ENCODE measurements at places on chromosomes 3 and 15.
A peak's percentile ranks its signal among the peaks of the same experiment; 100 is the strongest.

DNA sequence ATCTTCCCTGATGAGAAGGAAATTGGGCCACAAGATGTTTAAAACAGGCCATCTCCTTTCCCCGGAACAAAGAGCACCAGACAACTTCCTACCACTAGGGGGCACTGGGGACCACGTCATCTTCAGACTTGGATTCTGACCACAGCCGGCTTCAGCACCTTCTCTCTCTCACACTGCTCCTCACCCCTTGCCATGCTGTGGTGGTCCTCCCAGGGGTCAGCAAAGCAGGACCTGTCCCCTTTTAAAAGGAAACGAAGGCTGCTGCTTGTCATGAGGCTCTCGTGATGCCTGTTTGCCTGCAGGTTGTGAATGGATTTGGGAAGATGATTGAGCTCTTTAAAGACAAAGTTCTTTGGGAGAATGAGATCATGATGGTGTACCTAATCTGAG lies 16.2 kb downstream of the RFT1 start:
- DNase-seq: peak; percentile 20

DNA sequence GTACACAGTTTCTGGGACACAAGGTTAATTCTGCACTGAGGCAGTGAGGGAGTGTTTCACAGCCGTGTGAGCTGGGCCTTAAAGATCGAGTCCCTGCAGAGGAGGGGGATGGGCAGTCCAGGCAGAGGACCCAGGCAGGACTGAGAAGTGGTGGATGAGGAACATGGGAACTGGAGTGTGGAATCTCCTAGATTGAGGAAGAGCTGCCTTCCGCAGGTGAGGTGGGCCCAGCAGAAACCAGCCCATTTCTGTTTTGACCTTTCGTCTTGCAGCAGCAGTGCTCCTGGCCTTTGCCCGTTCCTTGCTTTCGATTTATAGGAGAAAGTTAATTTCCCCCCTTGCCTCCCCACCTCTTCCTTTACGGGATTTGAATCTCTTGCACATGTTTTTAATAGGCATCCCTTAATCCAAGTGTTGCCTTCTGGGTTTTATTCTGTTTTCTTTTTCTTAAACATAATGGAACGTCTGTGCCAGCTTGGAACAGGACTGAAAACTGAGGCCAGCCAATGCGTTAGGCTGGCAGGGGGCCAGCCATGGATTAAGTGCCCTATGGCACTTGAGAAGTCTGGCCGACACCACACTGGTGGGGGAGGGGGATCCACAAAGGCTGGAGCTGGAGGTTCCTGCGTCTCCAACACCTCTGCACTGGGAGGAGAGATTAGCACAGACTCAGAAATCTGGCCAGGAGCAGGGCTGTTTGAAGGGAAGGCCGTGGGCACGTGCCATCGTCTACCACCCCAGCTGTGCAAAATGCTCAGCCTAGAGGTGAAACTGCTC lies 78.1 kb downstream of the AAGAB start:
- DNase-seq: no peak

DNA sequence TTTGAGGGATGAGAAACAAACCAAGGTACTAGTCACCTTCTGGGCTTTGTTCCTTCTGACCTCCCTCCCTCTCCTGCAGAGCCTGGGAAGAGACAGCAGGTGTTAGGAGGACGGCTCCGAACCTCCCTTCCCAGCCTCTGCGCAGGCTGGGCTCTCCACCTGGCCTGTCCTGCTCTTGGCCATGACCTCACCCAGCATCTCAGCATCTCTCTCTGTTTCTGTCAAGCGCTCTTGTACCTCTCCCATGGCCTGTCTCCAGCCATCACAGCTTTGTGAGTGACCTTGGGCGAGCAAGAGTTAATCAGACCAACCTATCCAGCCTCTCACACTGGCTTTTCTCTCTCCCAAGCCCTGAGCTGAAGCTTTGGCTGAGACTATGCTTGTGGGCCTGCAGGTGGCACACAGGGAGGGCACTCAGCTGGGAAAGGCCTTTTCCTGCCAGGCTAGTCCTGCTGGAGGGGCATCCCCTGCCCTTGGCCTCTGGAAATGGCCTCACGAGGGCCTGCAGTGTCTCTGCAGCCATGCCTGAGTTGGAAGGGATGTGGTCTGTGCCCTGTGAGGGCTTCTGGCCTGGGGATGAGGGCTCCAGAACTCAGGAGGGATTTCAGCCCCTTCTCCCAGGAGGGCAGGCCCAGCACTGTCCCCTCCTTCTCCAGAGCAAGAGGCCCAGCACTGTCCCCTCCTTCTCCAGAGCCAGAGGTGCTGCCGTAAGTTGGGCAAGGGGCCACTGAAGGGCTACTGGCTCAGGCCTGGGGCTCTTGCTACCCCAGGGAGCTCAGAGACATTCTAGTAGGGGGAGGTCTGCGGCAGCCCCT lies 2.1 kb downstream of the CHST13 start:
- DNase-seq: no peak

DNA sequence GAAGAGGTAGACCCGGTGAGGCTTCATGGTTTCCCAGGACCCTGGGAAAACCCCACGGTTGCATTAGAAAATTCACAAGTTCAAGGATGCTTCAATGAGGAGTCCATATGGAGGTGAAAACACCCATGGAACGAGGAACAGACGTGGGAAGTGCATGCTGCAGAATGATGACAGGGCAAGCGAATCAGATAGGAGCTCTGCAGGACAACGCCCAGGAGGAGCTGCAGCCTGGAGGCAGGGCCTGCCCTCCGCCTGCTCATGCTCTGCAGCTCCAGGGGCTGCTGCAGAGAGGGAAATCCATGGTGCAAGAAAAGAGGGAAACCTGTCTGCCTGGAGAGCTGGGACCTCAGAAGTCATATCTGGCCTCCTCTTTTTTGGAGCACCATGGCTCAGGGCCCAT lies 61.5 kb downstream of the NUP210 start:
- no peak for DNase-seq

DNA sequence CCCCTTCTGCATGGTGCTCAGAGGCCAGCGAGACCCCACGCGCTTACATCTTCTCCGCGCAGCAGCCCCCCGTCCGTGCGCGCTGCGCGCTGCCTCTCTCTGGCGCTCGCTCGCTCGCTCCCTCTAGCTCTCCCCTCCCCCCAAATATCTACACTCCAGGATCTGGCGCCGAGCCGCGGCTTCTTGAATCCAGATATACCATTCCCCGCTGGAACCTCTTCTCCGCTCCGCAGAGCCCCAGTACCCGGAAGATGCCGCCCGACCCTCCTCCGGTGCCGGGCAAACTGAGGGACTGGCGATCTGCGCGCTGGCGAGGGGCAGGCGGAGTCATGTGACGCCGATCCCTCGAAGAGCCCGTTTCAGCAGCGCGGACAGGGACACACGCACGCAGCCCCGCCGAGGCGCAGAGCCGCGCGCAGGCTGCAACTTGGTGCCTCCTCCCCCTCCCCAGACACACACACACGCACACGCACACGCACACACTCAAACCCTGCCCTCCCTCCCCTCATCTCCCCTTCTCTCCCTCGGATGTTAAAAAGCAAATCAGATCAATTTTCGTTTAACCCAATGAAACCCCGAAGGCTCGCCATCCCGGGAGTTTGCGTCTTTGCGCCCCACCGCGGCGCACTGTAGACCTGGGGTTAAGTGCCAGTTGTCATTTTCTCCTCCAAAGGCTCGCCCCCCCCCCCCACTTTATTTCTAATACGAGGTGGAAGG lies at the start of gene RASGRF1:
Gene RASGRF1, minus strand, starts transcription at position 294 of the 717 bp plus-strand sequence. Its CDS starts 282 bp downstream, at position 12.
- DNase-seq: no peak

DNA sequence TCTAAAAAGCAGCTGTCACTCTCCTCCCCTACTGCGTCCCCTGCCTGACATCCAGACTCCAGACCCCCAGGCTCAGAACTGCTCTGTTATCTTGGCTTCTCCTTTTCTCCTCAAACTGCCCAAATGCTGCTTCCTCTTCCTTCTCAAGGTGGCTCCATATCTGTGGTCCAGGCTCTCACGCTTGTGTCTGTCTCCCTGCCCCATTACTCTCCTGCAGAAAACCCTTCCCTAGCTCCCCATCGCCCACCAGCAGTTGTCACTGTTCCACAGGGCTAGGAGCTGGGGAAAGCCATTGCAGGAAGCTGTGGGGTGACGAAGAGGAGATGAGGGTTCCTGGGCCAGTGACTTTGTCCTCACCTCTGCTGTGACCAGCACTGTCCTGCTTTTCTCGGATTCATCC lies 30.7 kb upstream of the CGNL1 start:
- DNase-seq: no peak

DNA sequence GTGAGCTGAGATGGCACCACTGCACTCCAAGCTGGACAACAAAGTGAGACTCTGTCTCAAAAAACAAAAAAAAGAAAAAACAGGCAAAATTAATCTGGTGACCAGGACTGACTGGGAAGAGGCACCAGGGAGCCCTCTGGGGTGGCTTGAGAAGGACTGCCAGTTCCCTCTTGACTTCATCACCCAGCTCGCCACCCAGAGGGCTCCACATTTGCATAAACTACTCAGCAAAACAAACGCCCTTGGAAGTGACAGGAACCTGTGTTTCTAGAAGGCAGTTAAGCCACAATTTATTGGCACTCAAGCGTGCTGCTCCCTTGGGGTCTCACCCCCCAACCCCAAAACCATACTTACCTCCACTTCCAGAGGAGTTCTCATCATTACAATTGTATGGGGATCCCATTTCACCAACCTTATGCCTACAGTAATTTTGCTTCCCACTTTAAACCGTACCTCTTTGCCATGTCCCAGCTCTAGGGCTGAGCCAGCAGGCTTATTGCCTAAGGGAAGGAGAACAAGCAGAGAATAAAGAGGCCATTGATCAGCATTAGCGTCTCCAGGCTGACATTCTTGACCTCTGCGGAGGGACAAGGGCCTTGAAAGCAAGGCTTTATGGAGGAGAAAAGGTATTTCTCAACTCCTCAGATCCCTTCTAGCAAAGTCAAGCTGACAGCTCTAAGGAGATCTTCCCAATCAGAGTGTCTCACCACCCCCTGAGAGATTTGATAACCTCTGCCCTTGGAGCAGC lies 357.4 kb downstream of the SHQ1 start:
- no peak for DNase-seq

GRCh38 chr3:138412821-138413551 lies 21.4 kb upstream of the ESYT3 start:
- DNase-seq: no peak

GRCh38 chr3:46553154-46553553 lies 12.9 kb downstream of the LRRC2 start:
- DNase-seq: no peak

- no peak for DNase-seq
These were observed 878.6 kb downstream of the CADM2 start for GRCh38 chr3:85837402-85837801.

DNA sequence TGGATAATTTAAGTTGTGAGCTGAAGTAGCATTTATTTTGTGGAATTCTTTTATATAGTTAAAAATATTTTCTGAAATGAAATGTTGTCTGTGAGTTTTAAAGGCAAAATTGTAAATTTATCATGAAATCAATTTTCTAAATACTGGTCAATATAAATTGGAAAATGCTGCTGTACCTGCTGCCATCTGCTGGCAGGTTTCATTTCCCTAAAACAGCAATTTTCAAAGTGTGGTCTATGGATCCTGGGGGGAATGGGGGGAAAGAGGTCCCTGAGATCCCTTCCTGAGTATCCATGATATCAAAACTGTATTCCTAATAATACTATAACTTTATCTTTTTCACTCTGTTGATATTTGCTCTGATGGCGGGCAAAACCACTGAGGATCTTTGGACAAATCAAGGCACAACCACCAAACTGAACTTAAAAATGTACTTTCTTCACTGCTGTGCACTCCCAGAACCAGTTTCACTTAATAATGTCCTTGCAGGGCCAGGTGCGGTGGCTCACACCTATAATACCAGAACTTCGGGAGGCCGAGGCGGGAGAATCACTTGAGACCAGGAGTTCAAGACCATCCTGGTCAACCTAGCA lies 17.2 kb upstream of the CCR4 start:
- DNase-seq: no peak

DNA sequence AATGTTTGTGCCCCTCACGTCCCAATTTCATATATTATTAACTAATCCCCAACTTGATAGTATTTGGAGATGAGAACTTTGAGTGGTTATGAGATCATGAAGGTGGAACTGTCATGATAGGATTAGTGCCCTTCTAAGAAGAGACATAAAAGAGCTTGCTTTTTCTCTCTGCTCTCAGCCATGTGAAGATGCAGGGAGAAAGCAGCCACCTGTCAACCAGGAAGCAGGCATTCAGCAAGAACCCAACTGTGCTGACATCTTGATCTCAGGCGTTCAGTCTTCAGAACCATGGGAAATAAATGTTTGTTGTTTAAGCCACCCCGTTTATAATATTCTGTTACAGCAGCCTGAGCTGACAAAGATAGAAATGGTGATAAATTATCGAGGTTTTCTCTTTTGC lies 278.7 kb upstream of the KCNMB2 start:
- no peak for DNase-seq

DNA sequence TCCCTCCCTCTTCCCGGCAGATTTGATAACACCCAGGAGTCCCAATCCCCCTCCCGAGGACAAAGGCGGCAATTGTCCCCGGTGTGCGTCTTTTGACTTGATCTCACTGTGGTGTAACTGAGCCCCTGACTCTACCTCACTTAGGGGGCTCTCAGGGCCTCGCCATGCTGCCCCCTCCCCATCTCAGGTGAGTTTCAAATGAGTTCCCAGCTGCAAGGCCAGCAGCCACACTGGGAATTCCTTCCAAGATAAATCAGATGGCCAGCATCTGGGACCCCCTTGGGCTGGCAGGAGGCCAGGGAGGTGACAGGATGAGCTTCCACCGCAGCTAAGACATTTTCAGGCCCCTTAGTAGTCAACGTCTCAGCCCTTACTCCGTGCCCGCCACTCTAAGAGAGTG lies 35.0 kb downstream of the WNT7A start:
- no peak for DNase-seq

DNA sequence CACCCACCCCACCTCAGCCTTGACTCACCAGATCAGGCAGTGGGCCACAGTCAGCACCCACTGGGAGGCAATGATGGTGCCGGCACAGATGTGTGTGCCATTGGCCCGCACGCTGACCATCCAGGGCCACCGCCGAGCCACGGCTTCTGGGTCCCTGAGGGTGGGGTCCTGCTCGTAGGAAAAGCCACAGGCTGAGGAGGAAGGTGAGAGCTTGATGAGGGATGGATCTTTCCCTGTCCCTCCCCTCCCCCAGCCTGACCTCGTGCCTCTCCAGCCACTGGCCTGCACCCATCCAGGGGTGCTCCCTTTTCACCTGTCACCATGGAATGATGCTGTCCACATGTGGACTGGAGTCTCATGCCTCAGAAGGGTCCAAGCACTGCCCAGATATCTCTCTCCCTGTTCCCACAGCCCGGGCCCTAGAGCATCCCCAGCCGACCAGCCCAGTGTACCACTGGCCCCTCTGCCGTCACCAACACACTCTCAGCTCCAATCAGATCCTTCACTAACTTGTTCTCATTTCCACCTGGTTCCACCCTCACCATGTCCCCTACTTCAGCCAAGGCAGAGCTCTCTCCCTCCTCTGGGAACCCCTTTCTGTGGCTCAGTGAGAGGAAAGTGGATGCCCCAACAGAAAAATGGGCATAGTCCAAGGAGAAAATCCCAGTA lies 2.0 kb downstream of the PRSS50 start:
- no peak for DNase-seq

- DNase-seq: no peak
These were observed 13.0 kb upstream of the SEC62 start for GRCh38 chr3:169953462-169954141.

GRCh38 chr3:194554473-194555123 lies 67.8 kb upstream of the ATP13A3 start:
- DNase-seq: no peak

- DNase-seq: no peak
These were observed 67.6 kb upstream of the GCNT3 start for GRCh38 chr15:59543721-59544547.

All from NCI-H226 (cell line).